Stimulated activated CD8-positive, alpha-beta memory T cell treated with anti-CD3 and anti-CD28 coated beads, Interleukin-2, amount 100 ng/mL, for 1 hour (primary cell): ENCODE measurements at places on chromosomes 3 and 15.

DNA sequence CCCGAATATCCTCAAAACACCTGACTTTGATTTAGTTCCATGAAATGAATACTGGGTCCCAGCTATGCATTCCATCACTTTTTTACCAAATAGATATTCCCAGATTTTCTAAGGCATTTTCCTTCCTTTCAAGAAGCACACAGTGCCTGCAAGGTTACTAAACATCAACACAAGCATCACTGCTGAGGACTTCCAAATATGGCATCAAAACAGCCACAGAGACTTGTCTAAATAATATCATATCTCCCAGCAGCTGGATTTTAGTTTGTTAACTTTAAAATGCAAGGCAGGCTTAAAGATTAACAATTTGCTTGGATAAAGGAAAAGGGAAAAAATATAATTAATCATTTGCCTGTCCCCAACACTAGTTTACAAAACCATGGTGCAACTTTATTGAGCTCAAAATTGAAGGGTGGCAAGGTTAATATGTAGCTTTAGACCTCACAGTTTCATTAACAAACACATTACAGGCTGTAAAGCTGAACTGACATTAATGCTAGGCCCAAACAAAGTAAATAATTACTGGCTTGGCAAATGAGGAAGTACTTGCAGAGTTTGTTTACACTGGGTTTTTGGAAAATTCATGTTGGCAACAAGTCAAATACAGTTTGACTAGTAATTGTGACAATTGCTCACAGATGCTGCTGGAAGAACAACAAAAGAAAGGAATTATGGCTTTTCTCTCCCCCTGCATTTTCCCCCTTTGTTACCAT is 401.7 kb upstream of the CDIN1 start:
- no peak for DNase-seq

- DNase-seq = no peak
Measured at GRCh38 chr3:7190095-7190494, 329.2 kb downstream of the GRM7 start.

DNA sequence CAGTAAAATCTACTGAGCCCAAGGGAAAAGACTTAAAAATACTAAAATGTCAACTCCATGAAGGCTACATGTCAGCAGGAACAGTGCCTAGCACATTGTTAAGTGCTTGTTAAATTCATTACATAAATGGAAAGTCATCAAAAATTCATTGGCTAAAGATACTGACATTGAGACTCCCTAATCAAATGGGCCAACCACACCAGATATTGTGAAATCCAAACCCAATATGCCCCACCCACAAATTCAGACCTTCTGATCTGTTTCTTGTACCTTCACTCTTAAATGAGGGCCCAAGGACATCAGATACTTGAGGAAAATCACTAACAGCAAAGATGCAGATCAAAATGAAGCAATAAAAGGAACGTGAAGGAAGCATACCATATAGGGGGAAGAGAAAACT is 20.7 kb downstream of the MRPS22 start:
- DNase-seq = no peak

DNA sequence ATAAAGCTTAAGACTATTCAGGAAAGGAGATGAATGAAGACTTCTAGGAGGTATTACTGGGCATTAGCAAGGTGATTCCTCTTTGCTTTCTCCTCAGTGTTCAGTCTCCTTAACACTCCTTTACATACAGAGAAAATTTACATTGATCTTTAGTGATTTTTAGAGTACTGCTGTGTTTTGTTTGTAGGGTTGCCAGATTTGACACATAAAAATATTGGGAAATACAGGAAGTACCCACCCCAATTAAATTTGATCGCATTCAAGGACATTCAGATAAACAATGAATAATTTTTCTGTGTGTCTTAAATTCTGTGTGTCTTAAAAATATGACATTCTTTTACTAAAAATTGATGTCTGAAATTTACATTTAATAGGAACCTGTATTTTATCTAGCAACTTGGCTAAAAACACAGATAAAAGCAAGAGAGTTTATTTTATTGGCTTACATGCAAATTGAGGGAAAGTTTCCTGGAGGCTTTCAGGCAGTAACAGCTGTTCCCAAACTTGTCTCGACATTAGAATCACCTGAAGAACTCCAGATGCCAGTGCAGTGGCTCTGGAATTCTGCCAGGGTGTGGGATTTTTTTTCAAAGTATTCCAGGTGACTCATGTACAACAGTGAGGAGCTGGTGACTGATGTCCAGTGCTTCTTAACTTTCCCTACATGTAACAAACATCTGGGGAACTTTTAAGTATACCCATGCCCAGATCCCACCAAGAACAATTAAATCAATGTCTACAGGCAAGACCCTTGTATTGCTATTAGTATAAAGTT is 23.4 kb upstream of the PLOD2 start:
- DNase-seq = no peak

GRCh38 chr3:186057594-186057993 is 51.3 kb downstream of the ETV5 start:
- DNase-seq = no peak

DNA sequence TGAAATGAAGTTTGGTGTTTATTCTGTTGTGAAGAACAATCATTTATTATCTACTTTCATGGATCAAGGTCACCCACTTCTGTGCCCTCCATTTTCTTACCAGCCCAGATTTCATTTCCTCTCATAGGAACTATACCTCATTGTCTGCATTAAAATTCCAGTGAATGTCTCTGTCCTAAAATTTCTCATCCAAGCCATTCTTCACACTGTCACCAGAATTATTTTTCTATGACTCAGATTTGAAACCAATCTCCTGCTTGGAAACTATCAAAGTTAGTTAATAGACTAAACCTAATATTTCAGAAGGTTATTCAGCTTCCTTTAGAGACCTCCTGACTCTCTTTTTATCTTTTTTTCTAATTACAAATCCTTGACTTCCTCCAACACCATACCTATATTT is 364.1 kb upstream of the CBLB start:
- DNase-seq = no peak

DNA sequence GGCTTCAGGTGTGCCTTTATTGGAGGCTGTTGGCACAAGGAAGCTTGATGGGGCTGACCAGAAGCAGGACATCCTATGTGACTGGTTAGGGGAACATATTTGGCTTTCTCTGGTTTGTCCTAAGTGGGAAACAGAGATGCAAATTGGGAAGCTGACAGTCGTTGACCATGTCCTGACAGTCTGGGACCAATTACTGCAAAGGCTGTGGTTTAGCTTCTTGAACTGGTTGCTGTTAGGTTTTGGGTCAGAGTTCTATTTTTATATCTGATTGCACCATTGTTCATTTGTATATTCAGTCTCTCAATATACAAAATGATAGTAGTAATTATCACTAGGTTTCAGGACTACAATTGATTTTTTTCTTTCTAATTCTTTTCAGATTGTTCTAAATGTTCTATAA is 36.8 kb downstream of the SNTN start:
- no peak for DNase-seq

- no peak for DNase-seq
Measured at GRCh38 chr3:141388395-141388794, 20.1 kb downstream of the ZBTB38 start.

- DNase-seq = no peak
Measured at GRCh38 chr3:154244644-154245043, 79.6 kb downstream of the DHX36 start.

DNA sequence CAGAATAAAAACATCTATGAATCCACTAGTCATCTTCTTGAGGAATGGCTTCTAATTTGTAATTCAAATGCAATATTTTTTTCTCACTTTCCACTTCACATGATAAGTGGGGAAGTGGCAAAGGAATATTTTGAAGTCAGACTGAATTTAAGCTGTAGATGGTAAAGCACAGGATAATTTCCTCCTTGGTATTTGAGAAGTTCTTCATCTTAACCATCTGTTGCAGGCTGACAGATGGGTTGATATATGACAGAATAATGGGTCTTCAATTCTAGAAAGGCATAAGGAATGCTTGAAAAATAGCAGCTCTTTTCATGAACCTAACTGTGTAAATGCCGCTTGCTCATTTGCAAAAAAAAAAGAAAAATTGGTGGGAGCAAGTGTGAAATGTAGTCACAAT is 66.5 kb upstream of the SNTN start:
- no peak for DNase-seq

DNA sequence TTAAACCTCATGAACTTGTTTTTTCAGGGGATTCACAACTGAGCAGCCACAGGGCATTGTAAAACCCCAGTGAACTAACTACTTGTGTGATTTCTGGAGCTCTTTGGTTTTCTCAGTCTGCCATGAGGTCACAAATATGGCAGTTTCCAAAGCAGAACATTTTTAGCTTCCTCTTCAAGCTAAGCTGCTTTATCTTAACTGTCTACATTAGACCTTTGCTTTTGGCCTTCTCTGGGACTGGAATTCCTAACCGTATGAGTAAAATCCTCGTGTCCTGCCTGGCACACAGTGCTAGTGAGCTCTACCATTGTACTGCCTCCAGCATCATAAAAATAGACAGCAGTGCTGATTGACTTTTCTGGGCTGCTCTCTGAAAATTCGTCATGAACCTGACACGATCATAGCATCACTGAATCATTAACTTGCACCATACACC is 22.1 kb downstream of the CDIN1 start:
- no peak for DNase-seq

- no peak for DNase-seq
Measured at GRCh38 chr3:110569073-110569472, 502.5 kb upstream of the NECTIN3 start.

GRCh38 chr3:156300371-156300770 is 180.0 kb downstream of the KCNAB1 start:
- DNase-seq = no peak

DNA sequence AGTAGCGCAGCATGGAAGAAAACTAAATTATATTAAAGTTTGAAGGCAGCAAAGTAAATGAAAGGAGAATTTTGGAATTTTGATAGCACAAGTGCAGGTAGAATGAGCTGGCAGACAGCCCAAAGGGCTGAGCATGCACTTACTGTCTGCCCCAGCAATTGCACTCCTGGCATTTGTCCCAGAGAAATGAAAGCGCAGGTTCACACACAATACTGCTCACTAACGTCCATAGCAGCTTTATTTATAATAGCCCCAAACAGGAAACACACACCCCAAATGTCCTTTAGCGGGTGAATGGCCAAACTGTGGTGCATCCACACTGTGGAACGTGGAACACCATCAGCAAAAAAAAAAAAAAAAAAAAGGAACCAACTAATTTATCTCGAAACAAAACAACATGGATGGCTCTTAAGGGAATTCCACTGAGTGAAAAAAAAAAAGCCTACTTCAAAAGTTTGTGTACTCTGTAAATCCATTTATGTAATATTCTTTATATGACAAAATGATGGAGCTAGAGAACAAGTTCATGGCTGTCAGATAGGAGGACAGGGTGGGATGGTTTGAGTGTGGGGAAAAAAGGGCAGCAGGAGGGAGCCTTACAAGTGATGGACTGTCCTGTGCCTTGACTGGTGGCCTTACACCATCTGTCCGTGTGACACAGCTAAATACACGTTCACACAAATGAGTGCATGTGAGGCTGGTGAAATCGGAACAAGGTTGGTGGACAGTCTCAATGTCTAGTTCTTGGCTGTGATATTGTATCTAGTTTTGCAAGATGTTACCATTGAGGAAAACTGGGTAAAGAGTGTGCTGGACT is 6.0 kb upstream of the TM2D3 start:
- no peak for DNase-seq

- DNase-seq = no peak
Measured at GRCh38 chr15:70060993-70061305, 36.8 kb downstream of the TLE3 start.

GRCh38 chr15:67225336-67225735 is 29.1 kb downstream of the AAGAB start:
- no peak for DNase-seq

GRCh38 chr15:100265641-100266035 is 76.1 kb downstream of the ADAMTS17 start:
- no peak for DNase-seq

- DNase-seq = no peak
Measured at GRCh38 chr3:140406655-140407054, 271.2 kb upstream of the TRIM42 start.

DNA sequence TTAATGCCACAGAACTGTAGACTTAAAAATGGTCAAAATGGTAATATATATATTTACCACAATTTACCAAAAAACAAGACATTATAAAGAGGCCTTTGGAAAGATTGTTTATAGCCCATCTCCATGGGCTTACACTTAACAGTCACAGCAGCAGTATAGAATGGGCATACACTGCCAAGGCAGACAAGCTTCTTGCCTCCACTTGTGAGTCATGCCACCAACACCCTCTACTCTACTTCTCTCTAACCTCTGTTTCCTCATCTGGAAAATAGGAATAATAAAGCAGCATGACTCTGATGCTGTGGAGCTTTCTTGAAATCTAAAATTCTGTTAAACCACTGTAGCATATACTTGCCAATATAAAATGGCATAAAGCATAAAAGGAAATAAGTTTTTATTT is 14.4 kb upstream of the GPR156 start:
- DNase-seq = no peak

GRCh38 chr3:27570421-27571106 is 86.4 kb upstream of the SLC4A7 start:
- DNase-seq = no peak

GRCh38 chr3:40593351-40593750 is 68.6 kb downstream of the ZNF621 start:
- DNase-seq = no peak

- no peak for DNase-seq
Measured at GRCh38 chr3:112297714-112298113, 3.7 kb upstream of the SLC9C1 start.

- no peak for DNase-seq
Measured at GRCh38 chr3:71916747-71917369, 131.9 kb upstream of the PROK2 start.

DNA sequence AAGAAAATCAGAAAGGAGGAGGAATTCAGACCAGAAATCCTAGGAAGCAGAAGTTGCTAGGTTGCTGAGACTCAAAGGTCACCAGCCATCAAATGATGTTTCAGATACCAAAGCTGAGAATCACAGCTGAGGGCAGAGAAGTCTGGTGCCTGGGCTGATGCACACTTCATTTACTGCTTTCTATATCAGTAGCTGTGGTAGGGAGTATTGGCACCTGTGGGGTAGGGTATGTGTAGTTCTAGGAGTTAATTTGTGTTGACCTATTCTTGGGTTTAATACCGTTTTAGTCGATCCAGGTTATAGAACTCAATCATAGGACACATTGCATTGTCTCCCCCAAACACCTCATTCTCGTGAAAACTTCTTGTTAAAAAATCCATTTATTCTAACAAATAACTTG is 529.6 kb downstream of the AGBL1 start:
- no peak for DNase-seq

DNA sequence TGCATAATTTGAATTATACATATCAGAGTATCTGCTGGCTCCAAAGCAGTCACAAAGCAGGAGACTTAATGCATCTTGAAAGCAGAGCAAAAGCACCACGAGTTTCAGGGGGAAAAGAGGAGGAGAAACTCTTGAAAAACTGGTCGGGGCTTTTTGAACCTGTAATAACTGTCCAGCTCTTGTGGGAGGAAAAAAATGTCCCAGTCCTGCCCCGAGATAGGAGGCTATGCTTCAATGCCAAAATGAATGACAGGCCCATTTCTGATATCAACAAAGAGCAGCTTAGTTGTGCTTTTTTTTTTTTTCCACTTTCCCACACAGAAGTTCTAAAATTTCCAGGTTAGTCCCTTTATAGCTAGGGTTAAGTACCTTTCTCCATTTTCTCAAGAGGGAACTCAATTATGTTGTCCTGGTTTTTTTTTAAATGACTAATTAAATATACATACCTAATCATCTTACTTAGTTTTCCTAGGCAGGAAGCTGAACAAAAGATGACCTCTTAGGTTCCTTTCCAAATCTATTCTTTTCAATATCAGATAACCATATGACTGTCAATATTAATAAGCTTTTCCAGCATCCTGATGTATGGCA is 120.2 kb downstream of the TFDP2 start:
- DNase-seq = no peak

GRCh38 chr3:58058361-58059263 is 50.4 kb downstream of the FLNB start:
- no peak for DNase-seq

- no peak for DNase-seq
Measured at GRCh38 chr3:57959423-57960173, 48.6 kb upstream of the FLNB start.
